ENCODE measurements at places on chromosomes 5 and 9. TPM values are rescaled to one million over a fixed set of nuclear protein-coding genes. Genes with fewer than 3 reads are reported as not detected.

DNA sequence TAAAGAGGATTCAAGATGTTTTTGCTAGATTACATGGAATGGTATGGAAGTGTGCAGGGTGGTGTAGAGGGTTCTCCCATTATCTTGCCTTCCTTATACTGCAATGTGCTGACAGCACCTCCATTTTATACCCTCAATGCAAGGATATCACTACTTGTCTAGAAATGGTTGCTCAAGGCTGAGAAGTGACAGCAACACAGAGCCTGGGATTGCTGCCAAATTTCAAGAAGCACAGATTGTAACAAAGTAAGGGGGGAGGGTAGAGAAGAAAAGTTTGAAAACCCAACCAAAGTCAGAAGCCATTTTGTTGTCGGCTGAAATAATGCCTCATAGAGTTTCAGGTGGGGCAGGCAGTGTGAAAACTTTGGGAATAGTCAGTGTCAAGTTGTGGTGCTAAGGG is 29.8 kb downstream of the PCDHAC2 start:
- no peaks in the 10 kb centered on the region for H3K27me3 ChIP-seq
- H3K4me1 ChIP-seq, result peaks cover 31% of the 10 kb centered on the region
- DNase-seq, result no peak

GRCh38 chr5:67166460-67167285 is 29.9 kb downstream of the CD180 start:
- H3K27ac ChIP-seq, result no peak overlapping the region
- no peaks in the 10 kb centered on the region for H3K27me3 ChIP-seq
- H3K4me1 ChIP-seq, result peaks cover 2% of the 10 kb centered on the region
- H3K36me3 ChIP-seq, result peaks cover 16% of the 10 kb centered on the region
- H3K4me3 ChIP-seq, result no peak overlapping the region

- H3K4me3 ChIP-seq, result peak overlapping the region; percentile 91
- H3K4me1 ChIP-seq, result peaks cover 22% of the 10 kb centered on the region
- H3K27me3 ChIP-seq, result no peaks in the 10 kb centered on the region
- peak overlapping the region; percentile 99 for H3K27ac ChIP-seq
- DNase-seq, result no peak
- no peaks in the 10 kb centered on the region for H3K36me3 ChIP-seq
Measured at GRCh38 chr5:57172466-57173318, 1.2 kb upstream of the GPBP1 start.

DNA sequence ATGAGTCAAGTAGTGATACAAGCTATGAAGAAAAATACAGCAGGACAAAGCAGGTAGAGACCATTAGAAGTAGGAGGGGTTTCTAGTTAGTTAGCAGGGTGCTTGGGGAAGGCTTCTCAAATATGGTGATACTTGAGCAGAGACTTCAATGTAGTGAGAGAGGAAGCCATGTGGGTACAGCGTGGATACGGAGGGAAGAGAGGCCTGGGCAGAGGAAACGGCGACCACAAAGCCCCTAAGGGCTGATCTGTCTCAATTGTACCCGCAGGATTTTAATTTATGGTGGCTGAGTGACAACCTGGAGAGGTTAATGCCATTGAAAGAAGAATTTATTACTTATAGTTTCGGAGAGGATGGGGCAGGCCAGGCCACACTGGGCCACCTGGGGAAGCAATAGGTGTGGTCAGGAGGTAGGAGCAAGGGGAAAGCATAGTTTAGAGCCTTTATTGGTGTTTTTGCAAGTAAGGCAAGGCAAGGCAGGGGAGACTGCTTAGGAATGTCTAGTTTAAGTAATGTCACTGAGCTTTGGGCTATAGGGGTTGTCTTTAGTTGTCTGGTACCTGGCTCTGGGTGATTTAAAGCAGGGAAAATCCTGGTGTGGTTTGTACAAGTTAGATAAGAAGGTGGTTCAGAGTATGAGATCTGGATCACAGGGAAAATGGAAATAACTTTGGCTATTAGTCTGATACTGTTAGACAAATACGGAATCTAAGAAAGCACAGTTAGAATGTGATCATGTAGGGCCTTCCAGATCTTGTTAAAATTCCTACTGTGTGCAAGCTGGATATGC is 42.6 kb downstream of the GCNT4 start:
- no peak for DNase-seq
- peaks cover 6% of the 10 kb centered on the region for H3K36me3 ChIP-seq
- peaks cover 39% of the 10 kb centered on the region for H3K4me1 ChIP-seq
- H3K4me3 ChIP-seq, result no peak overlapping the region
- H3K27ac ChIP-seq, result peak overlapping the region; percentile 84

DNA sequence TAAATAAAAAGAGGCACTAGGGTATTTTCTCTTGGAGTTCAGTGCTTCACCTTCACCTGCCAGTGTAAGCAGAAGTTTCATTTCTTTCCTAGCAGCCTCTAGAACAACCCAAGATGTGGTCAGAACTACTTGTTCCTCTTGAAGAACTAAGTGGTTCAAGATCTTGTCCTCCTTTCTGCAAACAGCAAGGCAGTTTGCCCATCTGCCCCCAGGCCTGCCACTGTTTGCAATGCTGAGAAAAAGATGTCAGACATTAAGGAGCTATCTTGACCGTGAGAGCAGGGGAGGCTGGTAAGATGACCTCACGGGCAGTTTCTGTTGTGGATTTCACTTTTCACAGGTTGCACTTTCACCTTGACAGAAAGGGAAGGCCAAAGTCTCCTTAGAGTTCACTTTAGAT is 52.0 kb upstream of the KLF4 start:
- no peak overlapping the region for H3K4me3 ChIP-seq
- H3K36me3 ChIP-seq, result no peaks in the 10 kb centered on the region
- no peak overlapping the region for H3K27ac ChIP-seq
- no peaks in the 10 kb centered on the region for H3K4me1 ChIP-seq
- no peaks in the 10 kb centered on the region for H3K27me3 ChIP-seq

DNA sequence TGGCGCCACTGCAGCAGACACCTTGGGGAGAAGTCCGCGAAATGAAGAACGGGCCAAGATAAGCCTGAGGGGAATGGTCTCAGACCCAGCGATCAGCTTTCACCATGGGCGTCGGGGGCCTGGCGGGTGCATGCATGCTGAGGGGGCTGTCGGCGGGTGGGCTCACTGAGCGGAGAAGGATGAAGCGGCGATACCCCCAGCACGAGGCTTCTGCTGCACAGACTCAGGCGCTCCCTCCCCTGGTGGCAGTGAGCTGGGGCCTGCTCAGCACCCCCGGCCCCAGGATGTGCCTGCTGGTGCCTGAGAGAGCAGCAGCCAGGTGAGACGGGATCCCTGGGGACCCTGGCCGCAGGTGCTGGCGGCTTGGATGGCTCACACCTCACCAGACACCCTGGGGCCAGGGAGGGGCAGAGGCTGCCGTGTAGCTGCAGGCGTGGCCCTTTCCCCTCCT is 31.2 kb downstream of the CEP72 start:
- no peak overlapping the region for H3K4me3 ChIP-seq
- no peaks in the 10 kb centered on the region for H3K27me3 ChIP-seq
- no peak overlapping the region for H3K27ac ChIP-seq
- no peak for DNase-seq
- H3K4me1 ChIP-seq, result no peaks in the 10 kb centered on the region

- H3K36me3 ChIP-seq, result peaks cover 2% of the 10 kb centered on the region
- DNase-seq, result no peak
- H3K27me3 ChIP-seq, result no peaks in the 10 kb centered on the region
- H3K4me3 ChIP-seq, result no peak overlapping the region
- peak overlapping the region; percentile 19 for H3K27ac ChIP-seq
Measured at GRCh38 chr5:17343675-17344074, 126.2 kb downstream of the BASP1 start.

GRCh38 chr5:69492391-69492922 is at the start of gene OCLN:
Gene OCLN (plus strand): TSS chr5:69492790. CDS start chr5:69504245, 11,455 bp downstream.
- H3K36me3 ChIP-seq, result no peaks in the 10 kb centered on the region
- H3K4me1 ChIP-seq, result peaks cover 15% of the 10 kb centered on the region
- H3K27ac ChIP-seq, result peak within 1 kb of the TSS; percentile 98
- H3K27me3 ChIP-seq, result peaks cover 64% of the 10 kb centered on the region

- no peak overlapping the region for H3K27ac ChIP-seq
- no peaks in the 10 kb centered on the region for H3K36me3 ChIP-seq
- H3K27me3 ChIP-seq, result no peaks in the 10 kb centered on the region
- peaks cover 2% of the 10 kb centered on the region for H3K4me1 ChIP-seq
- no peak overlapping the region for H3K4me3 ChIP-seq
Measured at GRCh38 chr9:12993466-12993865, 218.6 kb downstream of the LURAP1L start.

DNA sequence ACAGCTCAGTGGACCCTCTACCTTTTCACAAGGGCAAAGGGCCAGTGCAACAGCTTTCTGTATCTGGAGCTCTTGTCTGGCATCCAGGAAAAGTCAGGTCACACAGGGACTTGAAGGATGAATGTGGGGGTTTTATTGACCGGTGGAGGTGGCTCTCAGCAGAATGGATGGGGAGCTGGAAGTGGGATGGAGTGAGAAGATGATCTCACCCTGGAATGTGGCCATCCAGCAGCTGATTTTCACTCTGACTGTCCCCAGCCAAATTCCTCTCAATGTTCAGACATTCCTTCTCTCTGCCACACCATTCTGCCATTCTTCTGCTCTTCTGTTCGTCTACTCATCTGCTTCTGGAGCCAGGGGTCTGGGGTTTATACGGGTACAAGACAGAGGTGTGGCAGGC is 1119.9 kb downstream of the TAF11L14 start:
- H3K4me3 ChIP-seq, result no peak overlapping the region
- DNase-seq, result no peak
- H3K27ac ChIP-seq, result no peak overlapping the region
- H3K4me1 ChIP-seq, result peaks cover 21% of the 10 kb centered on the region
- no peaks in the 10 kb centered on the region for H3K27me3 ChIP-seq
- no peaks in the 10 kb centered on the region for H3K36me3 ChIP-seq

DNA sequence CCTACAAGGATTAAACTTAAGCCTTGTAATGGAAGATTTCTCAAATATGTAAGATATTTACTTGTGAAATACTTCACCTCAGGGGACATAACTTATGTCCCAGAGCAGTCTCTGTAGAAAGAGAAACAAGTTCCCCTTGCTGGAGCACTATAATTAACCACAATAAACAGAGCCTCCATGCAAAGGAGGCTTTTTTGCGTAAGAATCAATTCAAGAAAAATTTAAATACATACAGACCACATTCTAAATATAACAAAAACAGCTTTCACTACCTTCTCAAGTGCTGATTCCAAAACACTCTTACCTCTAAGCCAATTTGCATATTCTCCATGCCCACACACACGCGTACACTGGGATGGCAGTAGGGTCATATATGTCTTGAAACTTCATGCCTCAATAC is 30.7 kb upstream of the CCNB1 start:
- no peaks in the 10 kb centered on the region for H3K4me1 ChIP-seq
- H3K4me3 ChIP-seq, result no peak overlapping the region
- no peak overlapping the region for H3K27ac ChIP-seq
- no peak for DNase-seq
- H3K36me3 ChIP-seq, result peaks cover 12% of the 10 kb centered on the region

- peaks cover 13% of the 10 kb centered on the region for H3K27me3 ChIP-seq
- no peak overlapping the region for H3K27ac ChIP-seq
- no peak overlapping the region for H3K4me3 ChIP-seq
- DNase-seq, result no peak
- H3K36me3 ChIP-seq, result peaks cover 3% of the 10 kb centered on the region
Measured at GRCh38 chr9:97895211-97895610, 27.1 kb downstream of the TRMO start.

DNA sequence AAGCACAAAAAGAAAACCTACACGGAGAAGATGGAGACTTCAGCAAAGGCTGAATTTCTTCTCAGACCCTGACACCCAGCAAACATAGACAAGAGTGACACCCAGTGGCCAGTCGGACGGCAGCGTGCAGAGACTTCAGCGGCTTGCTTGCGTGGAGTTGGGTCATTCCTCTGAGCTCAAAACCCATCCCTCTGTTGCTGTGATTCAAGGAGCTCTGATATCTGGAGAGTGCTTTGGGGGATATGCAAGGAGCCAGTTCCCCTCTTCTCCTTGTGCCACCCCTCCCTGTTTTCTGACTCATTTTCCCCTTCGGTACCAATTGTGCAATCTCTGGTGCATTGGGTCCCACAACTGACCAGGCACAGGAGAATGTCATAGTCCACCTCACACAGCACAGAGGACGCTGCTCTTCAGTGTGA is 27.5 kb downstream of the SH3TC2 start:
- peaks cover 2% of the 10 kb centered on the region for H3K4me1 ChIP-seq
- peaks cover 9% of the 10 kb centered on the region for H3K27me3 ChIP-seq

Gene SPATA6L
- total RNA-seq, result 5.5 TPM

Gene RFK
- total RNA-seq, result 10.2 TPM

Gene PCDHGA10
- 30.7 TPM for total RNA-seq

Gene EGFLAM
- total RNA-seq, result 6.8 TPM

Gene PRDM9
- not detected for total RNA-seq
